AG08396 (cell line): ENCODE measurements at places on chromosomes 7 and 10.

DNA sequence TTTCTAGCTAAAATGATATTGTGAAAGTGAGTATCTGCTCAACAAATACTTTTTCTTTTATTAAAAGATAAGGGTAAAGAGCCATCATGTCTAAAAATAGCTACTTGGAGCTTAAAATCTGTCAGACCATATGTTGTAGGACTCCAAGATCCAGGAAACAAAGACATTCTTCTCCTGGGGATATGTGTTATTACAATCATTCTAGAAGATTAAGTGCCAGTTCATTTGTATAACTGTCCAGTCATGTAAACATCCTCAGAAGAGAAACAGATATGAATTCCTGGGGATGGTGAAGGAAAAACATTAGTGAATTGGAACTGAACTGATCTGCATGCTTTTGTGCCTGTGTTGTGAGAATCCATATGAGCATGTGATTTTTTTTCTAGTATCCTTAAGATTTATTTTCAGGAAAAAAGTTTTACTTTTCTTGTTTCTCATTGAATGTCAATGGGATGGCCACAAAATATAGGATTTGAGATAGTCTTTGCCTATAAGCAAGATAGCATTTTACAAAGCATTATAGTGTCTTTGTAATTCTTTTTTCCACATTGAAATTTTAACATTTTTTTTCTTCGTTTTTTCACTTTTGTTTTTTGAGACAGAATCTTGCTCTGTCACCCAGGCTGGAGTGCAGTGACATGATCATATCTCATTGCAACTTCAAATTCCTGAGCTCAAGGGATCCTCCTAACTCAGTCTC, 14.4 kb upstream of the MTERF1 start:
- DNase-seq, result no peak

- no peak for DNase-seq
Measured at GRCh38 chr10:132814469-132814856, 28.5 kb upstream of the NKX6-2 start.

DNA sequence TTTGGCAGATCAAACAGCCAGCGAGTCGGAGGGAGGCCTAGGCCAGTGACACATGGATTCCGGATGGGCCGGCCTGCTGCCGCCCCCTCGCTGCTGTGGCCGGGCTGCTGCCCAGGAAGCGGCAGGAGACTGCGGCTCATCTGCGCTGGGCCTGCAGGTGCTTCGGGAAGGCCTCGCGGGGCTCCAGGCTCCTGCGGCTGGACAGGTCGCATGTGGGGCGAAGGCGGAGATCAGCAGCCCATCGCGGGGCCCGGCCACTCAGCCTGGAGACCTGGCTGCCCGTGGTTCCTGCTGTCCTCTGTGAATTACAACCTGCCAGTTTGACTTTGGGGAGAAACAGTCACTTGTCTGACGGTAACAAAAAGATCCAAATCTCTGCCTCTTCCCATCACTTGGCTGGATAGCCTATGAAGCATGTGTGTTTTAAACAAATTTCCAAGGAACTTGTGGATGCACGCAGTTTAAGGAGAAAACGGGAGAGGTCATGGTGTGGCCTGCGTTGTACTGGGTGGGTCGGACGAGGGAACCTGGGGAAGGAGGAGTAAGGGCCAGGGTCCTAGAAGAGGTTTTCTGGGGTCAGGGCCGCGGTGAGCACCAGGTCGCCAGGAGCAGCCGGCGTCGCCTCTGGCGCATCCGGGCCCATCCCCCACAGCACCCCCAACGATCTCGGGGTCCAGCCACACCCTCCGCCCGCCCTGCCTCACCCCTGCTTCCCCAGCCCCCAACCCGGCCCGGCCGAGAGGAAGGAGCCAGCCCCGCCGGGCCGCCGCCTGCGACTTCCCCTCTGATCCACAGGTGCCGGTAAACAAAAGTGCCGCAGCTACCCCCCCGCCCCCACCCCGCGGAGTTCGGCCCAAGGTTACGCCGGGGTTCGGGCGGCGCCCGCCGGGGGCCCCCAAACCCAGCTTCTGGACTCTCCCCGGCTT, 1.6 kb downstream of the SPOCK2 start:
- DNase-seq, result no peak

- peak; percentile 73 for DNase-seq
Measured at GRCh38 chr10:30534465-30535144, 94.9 kb downstream of the LYZL2 start.

GRCh38 chr10:125727436-125727835, 7.9 kb downstream of the EDRF1 start:
- no peak for DNase-seq

- DNase-seq, result peak; percentile 41
Measured at GRCh38 chr10:28722065-28722803, 44.9 kb downstream of the BAMBI start.

DNA sequence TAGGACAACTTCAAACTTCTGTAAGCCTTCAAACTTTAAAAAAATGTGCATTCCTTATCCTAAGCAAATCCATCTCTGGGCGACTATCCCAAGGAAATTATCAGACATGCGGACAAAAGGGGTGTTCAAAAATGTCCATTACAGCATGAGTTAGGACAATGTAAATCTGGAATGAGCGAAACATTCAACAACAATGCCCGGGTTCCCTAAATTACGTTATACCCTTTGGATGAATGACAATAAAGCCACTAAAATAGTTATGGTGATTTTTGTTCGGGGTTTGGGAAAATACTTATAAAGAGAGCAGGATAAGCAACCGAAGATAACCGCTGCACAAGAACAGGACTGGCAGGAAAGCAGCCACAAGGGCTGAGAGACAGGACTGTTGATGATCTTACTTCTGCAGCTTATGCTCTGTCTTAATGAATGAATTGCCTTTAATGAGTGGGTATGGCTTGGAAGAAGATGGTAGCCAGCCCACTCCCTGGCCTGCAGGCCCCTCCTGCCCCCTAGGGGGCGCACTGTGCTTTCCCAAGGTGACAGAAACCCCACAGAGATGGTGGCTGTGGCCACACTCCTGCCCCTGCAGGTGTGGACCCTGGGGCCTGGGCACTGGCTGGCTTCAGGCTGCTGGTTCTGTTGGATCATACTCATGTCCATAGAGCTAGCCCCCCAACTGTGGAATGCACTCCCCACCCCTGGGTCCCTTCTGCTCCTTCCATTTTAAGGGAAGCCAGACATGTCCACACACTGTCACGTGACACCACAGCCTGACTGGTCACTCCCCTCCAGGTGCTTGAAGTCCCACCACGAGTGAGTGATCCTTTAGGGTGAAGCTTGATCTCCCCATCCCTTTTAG, 45.0 kb downstream of the ZCCHC24 start:
- DNase-seq, result peak; percentile 60

DNA sequence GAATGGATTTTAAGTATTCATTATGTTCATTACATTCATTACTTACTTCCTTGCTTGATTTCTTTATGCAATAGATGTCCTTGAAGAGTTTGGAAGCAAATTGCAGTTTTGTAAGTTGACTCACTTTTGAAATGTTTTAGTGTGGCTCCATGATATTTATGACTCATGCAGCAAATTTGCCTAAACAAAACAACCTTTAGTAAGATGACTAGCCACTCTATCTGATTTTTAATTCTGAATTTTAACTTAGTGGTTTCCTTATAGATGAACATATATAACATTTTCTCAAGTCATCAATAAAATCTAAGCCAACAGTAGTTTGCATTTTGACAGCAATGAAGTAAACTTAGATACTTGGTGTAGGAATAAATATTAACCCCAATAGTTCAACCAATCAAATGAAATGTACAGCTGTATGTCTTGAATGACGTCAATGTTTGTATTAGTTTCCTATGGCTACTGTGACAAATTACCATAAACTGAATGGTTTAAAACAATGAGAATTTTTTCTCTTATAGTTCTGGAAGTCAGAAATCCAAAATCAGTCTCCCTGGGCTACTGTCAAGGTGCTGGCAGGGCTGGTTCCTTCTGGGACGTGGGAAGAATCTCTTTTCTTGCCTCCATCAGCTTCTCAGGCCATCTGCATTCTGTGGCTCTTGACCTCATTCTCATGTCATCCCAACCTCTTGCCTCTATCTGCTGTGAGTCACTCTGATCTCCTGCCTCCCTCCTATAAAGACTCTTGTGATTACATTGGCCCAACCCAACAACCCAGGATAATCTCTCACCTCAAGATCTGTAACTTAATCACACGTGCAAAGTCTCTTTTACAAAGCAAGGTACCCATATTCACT, 73.4 kb downstream of the AHR start:
- DNase-seq, result peak; percentile 75

GRCh38 chr7:17029150-17029549, 147.4 kb upstream of the AGR3 start:
- no peak for DNase-seq

DNA sequence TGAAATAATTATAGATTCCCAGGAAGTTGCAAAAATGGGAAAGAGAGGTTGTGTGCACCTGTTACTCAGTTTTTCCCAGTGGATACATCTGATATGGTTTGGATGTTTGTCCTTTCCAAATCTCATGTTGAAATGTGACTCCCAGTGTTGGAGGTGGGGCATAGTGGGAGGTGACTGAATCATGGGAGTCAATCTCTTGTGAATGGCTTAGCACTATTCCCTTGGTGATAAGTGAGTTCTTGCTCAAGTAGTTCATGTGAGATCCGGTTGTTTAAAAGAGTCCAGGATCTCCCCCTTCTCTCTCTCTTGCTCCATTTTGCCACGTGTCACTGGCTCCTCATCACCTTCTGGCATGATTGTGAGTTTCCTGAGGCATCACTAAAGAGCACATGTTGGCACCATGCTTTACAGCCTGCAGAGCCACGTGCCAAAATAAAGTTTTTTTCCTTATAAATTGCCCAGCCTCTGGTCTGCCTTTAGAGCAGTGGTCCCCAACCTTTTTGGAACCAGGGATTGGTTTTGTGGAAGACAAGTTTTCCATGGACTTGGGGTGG, 149.2 kb downstream of the RAMP3 start:
- no peak for DNase-seq
